ENCODE measurements at places on chromosomes 5 and 9.

DNA sequence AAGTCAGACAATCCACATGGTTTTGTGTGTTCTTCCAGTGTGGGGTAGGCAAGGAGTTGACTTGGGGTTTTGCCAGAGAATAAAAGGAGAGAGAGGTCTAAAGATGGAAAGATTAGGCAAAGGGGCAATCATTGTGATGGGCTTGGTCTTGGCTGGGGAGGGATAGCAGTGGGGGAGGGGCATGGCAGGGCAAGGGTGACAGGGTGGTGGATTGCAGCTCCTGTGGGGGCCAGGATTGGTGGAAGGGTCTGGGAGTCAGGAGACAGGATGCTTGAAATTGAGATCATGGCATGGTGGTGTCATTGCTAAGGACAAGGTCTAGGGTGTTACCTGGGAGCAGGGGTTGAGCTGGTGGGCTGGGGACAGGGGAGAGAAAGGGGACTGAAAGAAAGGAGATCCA, 57.6 kb downstream of the ZNF618 start:
- DNase-seq = no peak

DNA sequence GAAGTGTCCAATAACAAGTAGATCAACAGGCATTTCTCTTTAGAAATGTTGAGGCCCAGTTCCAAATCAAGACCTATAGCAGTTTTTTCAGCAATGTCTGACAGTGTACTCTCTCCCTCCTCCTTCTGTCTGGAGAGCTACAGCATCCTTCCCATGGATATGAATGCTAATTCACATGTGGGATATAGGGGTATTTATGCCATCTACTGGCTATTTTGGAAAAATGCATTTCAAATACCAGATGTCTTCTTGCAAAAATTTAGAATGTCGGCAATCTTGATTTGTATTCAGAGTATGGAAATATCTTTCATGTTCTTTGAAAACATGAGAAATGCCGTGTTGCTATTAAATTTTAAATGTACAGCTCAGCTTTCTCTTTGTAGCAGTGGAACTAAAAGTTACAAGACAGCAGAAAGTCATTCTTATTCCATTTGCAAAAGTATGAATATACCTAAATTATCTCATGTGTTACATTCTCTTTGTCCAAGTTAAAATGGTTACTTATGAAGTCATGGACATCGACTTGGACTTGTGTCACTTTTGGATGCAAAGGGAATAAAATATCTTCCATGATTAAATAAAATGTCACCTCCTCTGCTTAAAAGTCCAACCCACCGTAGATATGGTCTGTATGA, 647.8 kb downstream of the TAF11L14 start:
- peak; percentile 76 for DNase-seq

- DNase-seq = no peak
These were observed 276.0 kb upstream of the MPDZ start for GRCh38 chr9:13555516-13555915.

DNA sequence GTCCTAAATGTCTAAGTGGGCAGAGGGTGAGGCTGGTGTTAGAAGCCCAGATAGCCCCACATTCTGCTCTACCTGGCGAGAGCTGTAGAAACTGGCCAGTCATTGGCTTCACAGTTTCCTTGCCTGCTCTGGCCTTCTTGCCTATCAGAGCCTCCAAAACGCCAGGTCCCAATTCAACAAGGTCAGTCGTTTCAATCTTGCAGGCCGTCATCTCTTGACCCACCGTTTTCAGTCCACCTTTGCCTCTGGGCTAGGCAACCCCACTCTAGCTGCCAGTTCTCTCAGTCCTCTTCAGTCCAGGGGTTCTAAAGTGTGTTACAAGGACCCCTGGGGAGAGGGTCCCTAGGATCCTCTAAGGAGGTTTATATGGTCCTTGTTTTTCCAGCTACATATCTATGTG, 20.0 kb upstream of the TIFAB start:
- DNase-seq = no peak

- no peak for DNase-seq
These were observed 190.1 kb upstream of the MEF2C start for GRCh38 chr5:89072842-89073672.

GRCh38 chr5:122099060-122099790, 21.2 kb upstream of the LOX start:
- DNase-seq = peak; percentile 97

GRCh38 chr5:100877274-100877673, 25.8 kb downstream of the ST8SIA4 start:
- no peak for DNase-seq

DNA sequence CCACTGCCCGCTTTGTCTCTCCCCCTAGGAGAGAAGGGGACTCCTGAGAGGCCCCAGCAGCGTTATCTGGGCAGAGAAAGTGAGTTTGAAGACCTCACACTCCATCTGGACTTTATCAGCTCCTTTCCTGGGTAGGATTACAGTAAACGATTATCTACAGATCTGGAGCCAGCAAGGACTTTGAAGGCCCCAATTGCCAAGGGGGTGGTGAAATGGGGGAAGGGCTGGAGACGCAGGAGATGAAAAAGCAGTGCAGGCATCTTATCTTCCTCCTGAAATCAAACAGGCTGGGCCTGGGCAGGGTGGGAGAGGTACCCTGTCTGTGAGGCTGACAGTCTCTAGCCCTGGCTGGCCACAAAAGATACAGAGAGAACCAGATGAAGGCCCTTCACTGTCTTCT, 105.8 kb upstream of the MSX2 start:
- no peak for DNase-seq

GRCh38 chr5:65730910-65731309, 8.9 kb downstream of the NLN start:
- DNase-seq = no peak

DNA sequence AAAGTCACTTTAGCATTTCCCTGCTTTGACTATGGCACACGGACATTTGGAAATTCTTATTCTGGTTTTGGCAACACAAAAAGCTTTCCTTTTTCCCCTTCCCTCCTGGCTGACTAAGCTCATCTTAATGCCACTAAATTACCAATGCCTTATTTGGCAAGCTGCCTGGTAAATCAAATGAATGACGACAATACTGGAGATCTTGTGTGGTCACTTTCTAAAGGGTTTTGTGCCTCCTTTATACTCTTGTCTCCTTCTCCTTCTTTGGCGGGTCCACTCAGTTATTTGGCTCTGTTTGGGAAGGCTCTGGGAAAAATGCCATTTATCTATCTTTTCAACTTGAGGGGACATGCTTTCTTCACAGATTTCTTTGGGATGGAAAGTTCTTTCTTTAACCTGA, 34.9 kb downstream of the SH3GL2 start:
- peak; percentile 20 for DNase-seq

- peak; percentile 63 for DNase-seq
These were observed 4.9 kb upstream of the C7 start for GRCh38 chr5:40904205-40904993.

DNA sequence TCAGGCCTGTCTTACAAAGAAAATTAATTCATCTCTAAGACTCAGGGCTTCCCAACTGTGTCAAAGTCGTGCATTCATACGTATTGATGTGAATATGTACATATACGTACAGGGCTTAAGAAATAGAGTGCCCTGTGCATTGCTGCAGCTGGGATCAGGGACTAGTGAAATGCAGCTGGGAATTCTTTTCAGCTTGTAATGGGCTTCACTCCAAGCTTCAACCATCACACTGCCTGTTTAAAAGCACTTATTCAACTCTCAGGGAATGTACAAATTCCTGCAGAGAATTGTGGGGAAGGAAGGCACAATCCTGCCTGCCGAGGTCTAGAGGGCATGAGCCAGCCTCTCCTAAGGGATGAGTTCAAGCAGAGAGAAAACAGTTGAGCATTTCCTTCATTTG, 59.6 kb upstream of the MAN2A1 start:
- no peak for DNase-seq

DNA sequence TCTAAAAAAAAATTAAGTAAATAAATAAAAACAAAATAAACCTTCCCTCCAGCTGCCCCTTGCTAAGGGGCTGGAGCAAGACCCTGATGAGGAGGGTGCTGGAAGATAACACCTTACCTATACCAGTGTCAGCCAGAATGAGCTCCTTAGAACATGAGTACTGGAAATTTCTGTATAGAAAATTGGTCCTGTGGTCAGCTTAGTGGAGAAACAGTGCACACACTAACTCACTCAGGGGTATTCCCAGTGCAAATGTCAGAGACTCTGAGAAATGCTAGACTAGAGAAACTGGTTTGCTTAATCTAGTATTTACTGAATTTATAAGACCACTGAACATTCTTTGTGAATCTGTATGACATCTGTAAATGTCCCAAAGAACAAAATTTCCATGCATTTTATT, 62.1 kb upstream of the CTXN3 start:
- DNase-seq = no peak

DNA sequence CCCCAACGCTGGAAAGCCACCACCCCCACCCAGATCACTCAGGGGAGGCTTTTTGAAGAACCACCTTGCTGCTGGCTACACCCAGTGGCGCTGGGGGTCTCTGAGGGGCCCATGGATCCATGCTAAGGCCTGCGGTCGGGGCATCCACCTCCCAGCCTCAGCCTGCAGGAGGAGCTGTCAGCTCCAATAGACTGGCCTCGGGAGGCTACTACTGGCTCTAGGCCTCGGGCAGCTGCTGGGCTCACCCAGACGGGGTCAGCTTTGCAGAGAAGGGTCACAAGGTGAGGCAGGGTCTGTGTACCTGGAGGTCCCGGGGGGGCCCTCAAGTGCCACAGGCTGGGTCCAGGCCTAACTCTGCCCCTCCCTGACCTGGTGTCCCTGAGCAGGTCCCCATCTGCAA, 193.7 kb downstream of the OLFM1 start:
- no peak for DNase-seq

GRCh38 chr5:172772112-172772906, 1.3 kb upstream of the DUSP1 start:
- peak; percentile 73 for DNase-seq

DNA sequence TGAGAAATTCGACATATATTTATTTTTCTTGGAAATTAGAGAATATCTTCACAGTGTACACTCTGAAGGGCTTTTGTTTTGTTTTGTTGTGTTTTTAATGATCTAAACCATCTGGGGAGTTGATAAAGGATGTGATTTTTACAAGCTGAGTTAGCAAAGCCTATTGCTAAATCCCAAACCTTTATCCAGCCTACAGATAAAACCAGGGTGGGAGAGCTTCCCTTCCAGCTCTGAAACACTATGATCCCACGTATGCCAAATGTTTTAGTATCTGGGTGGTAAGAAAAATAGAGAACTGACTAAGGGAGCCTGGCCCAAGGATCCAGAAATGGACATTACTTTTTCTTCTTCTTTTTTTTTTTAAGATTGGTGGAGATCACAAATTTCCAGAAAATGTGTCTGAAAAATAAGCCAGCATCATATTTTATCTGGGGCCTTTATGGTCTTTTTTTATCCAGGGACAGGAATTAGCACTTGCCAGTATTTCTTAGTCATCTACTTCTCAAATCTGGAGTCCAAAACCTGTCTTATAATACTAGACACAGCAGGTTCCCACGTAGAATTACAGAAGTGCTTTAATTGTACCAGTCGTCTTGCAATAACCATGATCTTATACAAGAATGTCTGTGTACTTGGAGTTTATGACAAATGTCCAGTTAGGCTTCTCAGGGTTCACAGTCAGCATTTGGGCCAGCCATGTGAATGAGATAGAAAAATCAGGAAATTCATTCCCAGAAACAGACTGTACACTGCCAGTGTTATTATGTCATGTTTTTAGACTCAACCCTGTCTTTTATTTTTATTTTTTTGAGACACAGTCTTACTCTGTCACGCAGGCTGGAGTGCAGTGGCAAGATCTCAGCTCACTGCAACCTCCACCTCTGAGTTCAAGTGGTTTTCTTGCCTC, 290.8 kb upstream of the MPDZ start:
- no peak for DNase-seq

DNA sequence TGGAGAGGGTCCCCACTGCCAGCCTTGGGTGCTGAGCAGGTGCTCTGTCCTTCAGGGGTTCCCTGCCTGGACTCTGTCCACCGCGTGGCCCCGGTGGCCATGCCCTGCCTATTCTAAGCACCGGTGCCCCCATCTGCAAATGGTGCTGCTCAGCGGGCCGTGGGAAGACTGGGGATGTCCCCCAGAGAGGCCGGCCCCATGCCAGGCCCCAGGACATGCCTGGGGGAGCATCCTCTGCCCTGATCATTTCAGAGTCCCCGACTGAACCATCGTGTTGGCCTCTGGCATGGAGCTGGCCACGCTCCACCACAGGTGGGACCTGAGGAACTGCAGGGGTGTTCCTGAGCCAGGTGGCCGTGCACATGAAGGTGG, 64.7 kb downstream of the RXRA start:
- DNase-seq = no peak

DNA sequence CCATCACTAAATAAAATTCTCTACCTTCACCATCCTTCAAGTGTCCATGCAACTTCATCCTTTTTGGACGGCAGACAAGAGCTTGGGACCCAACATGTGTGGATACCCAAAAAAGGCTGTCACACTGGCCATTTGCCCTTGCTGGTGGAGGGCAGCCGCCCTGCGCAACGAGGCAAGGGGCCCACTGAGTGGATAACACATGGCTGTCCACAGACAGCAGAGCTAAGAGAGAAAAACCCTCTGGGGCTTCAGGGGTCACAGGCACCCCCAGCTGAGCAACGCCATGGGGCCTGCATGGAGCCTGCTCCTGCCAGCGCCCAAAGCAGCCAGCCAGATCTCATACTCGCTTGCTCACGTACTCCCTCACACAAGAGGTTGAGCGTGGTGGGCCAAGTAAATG, 205.9 kb upstream of the NREP start:
- no peak for DNase-seq

- DNase-seq = no peak
These were observed 78.4 kb downstream of the TSPAN17 start for GRCh38 chr5:176725521-176726280.

GRCh38 chr5:154077696-154078095, 38.9 kb downstream of the MFAP3 start:
- no peak for DNase-seq

- no peak for DNase-seq
These were observed 29.8 kb downstream of the ELP1 start for GRCh38 chr9:108904161-108904560.

DNA sequence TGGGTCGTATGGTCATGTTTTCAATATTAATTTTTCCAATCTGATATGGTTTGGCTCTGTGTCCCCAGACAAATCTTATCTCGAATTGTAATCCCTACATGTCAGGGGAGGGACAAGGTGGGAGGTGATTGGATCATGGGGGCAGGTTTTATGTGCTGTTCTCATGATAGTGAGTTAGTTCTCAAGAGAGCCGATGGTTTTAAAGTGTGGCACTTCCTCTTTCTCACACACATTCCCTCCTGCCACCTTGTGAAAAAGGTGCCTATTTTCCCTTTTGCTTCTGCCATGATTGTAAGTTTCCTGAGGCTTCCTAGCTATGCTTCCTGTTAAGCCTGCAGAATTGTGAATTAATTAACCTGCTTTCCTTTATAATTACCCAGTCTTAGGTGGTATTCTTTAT, 309.1 kb upstream of the GRIN3A start:
- no peak for DNase-seq

- peak; percentile 3 for DNase-seq
These were observed 8.8 kb upstream of the LCP2 start for GRCh38 chr5:170306381-170306831.

- no peak for DNase-seq
These were observed 31.0 kb downstream of the DOCK2 start for GRCh38 chr5:169667896-169668674.

All from RKO (cell line).